ENCODE measurements at places on chromosomes 6 and 20. TPM values are rescaled to one million over a fixed set of nuclear protein-coding genes. Genes with fewer than 3 reads are reported as not detected.

DNA sequence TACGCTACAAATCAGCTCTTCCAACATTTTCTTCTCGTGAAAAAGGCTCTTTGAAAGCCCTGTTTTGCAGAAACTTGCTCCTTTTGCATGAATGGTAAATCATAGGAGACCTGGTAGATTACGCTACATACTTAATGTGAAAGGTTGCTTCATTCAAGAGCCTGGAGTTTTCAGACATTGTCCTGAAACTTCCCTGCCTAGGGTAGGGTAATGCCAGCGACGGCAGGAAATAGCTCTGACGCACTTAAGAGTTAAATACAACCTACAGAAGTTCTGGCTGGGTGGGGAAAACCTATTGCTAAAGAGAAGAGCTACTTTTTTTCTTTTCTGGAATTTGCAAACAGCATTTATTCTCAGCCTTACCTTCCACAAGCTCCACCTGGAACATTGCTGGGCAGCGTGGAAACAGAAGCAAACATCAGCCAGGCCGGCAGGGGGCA, 144.5 kb downstream of the LPA start:
- no peak for DNase-seq

DNA sequence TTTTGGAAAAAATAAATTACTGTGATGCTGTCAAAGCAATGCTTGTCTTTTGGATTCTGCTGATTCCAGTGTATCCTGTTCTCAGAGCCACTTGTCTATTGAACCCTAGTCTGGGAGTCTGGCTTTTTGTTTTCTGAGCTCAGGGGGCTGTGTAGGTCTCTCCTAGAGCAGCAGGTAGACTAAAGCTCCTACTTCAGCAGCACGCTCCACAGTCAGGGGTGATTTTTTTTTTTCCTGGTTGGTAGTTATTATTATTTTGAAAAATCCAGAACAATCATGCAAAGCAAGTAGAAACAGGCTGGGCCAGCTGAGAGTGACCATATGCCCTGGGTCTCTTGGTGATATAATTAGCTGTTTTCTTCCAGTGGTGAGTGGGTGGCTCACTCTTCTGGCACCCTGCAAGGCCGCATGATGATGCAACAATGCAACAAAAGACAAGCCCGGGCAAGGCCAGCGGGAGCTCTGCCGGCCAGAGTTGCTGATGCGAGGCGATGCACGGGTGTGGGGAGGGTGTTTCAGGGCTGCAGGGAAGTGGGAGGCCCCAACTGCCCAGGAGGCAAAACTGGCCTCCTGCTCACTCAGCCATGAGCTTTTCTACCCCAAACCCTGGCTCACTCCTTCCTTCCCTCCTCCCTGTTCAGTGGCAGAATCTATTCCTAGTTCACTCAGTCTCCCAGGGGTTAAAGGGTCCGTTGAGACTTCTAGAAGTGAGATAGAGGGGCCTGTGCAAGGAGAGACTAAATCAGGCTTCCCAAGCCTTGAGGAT, 11.5 kb upstream of the CDKN1A start:
- DNase-seq, result peak; percentile 82

GRCh38 chr6:32950449-32950848, 2.4 kb downstream of the HLA-DMA start:
- no peak for DNase-seq

Gene SLC18B1
- total RNA-seq, result 19.8 TPM

Gene SEMG1
- 2.0 TPM for total RNA-seq

Gene ABHD16B
- not detected for total RNA-seq

Measured in H9 (cell line).